ENCODE measurements at places on chromosomes 16 and 17.

GRCh38 chr16:55323637-55324271 lies at the start of gene IRX6:
TSS of gene IRX6 (plus strand) at chr16:55324203. CDS start at chr16:55325092, 889 bp downstream.
- no peak for DNase-seq

GRCh38 chr17:55546991-55547664 lies 35.9 kb upstream of the SMIM36 start:
- peak; percentile 70 for DNase-seq

GRCh38 chr17:78596871-78597764 lies 19.9 kb upstream of the DNAH17 start:
- no peak for DNase-seq

DNA sequence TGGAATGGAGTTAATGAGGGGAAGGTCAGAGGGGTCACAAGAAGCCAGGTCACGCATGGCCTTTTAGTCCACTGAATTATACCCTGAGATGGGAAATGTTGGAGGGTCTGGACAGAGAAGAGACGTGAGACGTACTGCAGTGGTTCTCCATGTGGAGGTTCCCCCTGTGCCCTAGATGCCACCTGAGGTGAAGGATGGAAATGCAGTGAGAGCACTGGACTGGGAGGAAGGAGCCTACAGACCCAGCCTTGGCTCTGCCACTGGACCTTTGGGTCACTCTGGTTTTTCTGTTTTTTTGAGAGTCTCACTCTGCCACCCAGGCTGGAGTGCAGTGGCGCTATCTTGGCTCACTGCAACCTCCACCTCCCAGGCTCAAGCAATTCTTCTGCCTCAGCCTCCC lies 1.8 kb upstream of the PLSCR3 start:
- no peak for DNase-seq

DNA sequence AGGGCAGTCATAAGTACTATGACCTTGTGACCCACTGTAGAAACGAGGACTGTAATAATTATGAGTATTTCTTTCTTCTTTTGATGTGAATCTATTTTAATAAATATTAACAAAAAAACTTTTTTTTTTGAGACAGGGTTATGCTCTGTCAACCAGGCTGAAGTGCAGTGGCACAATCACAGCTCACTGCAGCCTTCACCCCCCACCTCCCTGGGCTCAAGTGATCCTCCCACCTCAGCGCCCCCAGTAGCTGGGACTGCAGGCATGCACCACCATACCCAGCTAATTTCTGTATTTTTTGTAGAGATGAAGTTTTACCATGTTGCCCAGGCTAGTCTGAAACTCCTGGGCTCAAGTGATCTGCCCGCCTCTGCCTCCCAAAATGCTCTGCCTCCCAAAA lies 32.6 kb downstream of the SCPEP1 start:
- no peak for DNase-seq

- DNase-seq = peak; percentile 87
Observed at GRCh38 chr17:42536048-42536371, at the start of gene NAGLU. TSS of gene NAGLU (plus strand) at chr17:42536241. CDS start at chr17:42536273, 32 bp downstream.

DNA sequence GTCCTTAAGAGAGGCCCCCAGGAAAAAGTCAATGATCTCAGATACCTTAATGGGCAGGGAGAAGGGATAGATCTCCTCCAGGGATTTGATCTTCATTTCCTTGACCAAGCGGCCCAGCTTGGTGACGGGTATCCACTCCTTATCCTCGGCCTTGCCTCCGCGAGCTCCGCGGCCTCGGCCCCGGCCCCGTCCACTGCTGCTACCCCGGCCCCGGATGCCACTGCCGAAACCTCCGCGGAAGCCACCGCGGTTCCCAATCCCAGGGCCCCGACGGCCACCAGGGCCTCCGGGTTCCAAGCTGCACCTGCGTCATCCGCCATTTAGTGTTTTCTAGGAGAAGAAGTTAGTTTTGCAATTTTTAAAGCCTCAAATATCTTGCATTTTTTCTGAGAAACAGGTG lies 65.2 kb upstream of the KIF2B start:
- DNase-seq = no peak

DNA sequence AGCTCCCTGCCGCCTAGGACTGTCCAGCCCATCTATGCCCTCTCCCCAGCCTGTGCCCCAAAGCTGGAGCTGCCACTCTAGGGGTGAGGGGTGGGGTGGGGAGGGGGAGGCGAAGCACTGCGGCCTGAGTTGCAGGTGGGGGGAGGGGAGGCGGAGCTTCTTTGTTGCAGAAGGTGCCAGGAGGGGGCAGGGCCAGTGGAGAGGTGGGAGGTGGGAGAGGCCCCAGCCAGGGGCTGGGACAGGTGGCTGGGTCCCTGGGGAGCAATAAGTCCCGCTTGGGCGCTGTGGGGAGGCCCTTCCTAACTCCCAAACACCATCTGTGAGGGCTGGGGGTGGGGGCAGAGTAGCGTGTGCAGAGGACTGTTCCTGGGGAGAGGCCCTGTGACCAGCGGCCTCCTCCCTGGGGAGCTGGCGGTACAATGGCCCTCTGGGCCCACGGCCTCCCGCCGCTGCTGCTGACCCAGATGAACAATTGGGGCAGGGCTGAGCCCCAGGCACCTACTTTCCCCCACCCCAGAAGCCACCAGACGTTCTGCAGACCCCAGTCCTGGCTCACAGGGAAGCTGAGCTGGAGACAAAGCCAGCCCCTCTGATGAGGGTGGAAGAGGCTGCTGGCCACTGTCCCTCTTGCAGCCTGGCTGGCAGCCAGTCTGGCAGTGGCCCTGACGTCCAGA lies 2.2 kb upstream of the NTN3 start:
- DNase-seq = no peak

DNA sequence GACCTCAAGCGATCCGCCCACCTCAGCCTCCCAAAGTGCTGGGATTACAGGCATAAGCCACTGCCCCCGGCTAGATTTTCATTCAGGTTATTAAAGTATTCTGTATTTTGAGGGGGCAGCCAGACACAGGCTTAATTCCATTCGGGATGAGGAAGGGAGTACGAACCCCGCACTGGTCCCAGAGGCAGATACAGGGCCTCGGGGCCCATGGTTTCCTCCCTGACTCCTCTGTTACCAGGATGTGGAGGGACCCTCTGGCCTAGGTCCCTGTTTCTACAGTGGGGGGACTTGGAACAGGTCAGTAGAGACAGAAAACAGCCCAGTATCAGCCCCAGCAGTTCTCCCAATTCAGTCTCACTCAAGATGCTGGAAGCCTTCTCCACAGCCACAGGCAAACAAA lies 42.0 kb downstream of the PECAM1 start:
- no peak for DNase-seq

DNA sequence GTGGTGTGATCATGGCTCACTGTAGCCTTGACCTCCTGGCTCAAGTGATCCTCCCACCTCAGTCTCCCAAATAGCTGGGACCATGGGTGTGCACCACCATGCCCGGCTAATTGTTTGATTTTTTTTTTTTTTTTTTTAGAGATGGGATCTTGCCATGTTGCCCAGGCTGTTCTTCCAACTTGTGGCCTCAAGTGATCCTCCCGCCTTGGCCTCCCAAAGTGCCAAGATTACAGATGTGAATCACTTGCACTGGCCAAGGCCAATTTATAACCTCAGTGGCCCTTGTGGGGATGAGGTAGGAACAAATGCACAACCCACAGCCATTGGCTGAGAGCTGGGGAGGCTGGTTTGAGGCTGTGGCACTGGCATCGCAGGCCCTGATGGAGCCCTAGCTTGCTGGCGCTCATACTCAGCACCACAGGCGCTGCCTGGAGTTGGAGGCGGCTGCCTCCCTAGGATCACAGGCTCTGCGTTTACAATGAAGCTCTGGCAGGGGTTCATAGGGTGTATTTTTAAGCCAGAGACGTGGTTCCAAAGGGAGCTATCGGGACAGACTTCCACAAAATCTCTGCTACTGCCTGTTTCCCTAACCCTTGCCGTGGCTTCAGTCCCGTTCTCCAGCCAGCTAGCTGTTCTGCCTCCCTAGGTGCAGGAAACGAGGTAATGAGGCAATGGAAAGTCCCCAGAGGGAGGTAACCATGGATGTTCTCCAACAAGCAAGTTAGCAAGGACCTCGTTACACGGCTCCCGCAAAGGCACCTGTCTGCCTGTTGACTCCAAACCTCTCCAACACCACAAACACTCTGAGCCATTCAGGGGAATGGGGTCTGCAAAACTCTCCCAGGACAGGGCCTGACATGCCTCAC lies 2.9 kb downstream of the ABCA3 start:
- DNase-seq = no peak

GRCh38 chr17:10618202-10618635 lies 38.9 kb downstream of the MYH3 start:
- DNase-seq = peak; percentile 79

- DNase-seq = no peak
Observed at GRCh38 chr17:12421646-12422306, 243.9 kb upstream of the MYOCD start.

GRCh38 chr17:45201457-45201856 lies 20.2 kb upstream of the FMNL1 start:
- no peak for DNase-seq

GRCh38 chr17:65055708-65056638 lies 567 bp downstream of the GNA13 start:
- DNase-seq = peak; percentile 28

- DNase-seq = peak; percentile 78
Observed at GRCh38 chr17:32755045-32755805, 121.7 kb downstream of the MYO1D start.

DNA sequence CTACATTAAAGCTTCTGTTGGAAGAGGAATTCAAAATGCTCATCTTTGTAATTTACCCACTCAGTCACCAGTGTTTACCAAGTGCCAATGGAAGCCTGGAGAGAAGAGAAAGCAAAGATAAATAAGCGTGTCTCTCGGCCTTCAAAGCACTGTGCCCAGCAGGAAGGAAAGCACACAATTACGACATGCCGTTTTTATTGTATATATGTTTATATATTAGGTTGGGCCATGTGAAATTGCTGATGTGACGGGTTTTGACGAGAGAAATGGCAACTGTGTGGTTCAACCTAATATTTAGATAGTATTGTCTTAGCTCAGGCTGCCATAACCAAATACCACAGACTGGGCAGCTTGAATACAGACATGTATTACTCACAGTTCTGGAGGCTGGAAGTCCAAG lies 79.3 kb upstream of the HSBP1 start:
- no peak for DNase-seq

GRCh38 chr16:85144026-85144915 lies 32.0 kb upstream of the CIBAR2 start:
- DNase-seq = no peak

- DNase-seq = no peak
Observed at GRCh38 chr16:17017442-17017841, 453.3 kb downstream of the XYLT1 start.

DNA sequence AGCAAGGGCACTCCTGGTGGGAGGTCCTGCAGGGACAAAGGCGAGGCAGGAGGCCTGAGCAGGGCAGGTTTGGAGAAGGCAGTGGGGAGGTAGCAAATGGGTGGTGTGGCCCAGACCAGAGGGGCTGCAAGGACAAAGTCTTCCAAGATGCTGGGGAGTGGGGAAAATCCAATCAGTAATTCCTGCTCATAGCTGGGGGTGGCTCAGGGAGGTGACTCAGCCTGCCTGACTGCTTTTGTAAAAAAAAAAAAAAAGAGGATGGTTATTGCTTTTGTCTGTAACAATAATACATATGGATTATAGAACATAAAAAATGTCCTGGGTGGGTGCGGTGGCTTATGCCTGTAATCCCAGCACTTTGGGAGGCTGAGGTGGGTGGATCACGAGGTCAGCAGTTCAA lies 5.2 kb downstream of the IL34 start:
- DNase-seq = no peak

DNA sequence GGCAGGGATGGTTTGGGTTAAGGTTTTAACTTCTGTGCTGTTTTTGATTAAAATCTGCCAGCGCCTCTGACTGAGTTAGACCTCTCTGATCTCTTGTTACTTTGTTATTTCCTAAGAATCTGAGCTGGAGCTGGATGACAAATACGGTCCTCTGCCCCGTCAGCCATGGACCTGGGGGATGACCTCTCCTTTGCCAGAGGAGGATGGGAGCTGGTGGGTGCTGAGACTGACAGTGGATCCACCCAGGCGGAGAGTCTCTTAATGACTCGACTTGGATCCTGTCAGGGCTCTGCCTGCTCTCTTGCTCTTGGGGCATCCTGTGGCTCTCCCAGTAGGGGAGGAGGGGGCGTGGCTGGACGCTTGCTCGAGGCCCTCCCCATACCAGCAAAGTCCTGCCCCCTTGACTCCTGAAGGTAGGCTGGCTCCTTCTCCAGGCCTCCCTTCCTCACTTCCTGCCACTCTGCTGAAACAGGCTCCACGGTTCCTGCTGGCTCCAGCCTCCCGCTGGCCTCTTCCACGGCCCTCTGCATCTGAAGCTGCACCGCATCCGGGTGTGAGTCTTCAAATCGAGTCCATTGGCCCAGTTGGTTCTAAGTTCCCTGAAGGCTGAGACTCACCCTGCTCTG lies 24.8 kb upstream of the MAP3K14 start:
- peak; percentile 90 for DNase-seq

DNA sequence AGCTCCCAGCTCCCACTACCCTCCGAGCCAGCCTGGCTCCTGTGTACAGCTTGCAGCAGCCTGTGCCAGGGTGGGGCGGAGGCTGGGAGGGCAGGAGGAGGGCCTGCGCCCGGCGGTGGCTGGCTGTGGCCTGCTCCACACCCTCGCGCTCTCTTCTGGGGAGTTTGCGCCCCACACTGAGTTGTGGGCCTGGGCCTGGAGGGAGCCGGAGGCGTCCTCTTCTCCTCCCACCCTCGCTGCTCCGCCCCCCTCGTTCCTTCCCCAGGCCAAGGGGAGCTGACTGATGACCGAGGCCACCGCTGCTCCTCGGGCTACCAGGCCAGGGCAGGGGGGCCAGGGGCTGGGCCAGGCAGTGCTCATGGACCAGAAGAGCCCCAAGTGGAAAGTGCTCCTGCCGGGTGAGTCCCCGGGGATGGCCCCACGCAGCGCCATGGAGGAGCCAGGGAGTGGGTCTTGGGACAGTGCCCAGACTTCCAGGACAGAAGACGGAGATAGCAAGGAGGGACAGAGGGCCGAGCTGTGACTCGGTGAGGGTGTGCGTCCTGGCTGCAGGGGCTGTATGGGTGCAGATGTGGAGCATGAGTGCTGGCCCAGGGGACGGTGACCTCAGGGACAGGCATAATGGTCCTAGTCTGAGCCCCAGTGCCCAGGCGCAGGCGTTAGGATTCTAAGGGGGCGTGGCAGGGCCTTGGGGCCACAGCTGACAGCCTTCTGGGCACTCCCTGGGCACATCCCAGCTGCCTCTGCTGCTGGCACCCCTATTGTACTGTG lies 242.1 kb upstream of the GSE1 start:
- DNase-seq = peak; percentile 56

DNA sequence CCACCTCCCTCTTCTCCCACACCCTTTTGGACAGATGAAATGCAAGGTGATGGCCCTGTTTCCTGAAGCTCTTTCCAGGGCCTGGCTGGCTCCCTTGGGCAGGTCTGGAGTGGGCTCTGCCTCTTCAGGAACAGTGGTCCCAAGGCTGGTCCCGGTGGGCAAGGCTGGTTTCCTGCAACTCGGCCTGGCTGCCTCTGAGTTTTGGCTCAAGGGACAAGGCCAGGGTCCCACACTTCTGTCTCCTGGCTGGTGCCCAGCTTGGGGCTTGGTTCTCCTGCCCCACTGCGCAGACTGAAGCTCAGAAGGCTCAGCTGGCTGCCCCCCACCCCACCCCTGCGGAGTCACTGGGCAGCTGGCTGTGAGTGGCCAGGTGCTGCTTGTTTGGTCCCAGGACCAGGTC lies 3.8 kb upstream of the ACTG1 start:
- DNase-seq = no peak

All from fibroblast of the aortic adventitia (primary cell).